GM12878 (cell line): ENCODE measurements at places on chromosomes 12 and 14.

DNA sequence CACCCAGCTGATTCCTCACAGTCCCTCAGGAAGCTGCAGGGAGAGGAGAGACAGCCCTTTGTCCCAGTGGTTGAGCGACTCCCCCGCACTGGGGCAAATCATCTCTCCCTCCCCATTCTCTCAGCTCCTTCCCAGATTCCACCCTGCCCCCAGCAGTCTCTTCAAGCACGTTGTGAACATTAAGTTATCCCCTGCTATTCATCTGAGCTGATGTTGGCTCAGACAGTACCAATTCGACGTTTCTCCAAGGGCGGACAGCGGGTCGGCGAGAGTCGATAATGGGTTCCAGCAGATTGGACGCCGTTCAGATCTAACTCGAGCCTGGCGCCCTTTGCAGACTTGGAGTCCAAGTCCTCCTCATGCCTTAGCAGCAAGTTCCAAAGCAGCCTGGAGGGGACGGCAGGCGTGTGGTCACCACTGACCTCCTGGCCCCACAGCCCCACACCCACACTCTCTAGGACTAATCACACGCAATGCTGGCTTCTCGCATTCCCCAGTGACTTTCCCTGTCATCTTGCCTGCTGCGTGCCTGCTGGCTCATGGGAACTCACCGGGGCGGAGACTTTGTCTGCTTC is 245.9 kb downstream of the CHST11 start:
- no peak for DNase-seq

DNA sequence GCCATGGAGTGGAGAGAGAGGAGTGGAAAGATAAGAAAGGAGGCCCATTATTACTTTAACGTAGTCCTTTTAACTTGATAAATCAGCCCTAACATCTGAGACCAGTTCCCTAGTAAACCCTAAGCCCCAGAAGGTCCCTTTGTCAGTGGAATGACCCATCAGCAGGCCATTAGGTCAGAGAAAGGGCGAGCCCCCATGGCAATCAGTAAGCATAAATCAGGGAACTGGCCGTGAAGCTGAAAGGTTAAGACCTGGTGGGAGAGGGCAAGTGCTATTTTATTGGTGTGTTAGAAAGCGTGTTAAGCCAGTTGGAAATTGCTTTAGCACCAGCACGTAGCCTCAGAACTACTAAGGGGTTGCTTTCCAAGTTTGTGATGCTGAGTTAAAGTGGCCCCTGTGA is 708.0 kb downstream of the BCL11B start:
- no peak for DNase-seq

- DNase-seq: no peak
Measured at GRCh38 chr14:102966681-102967505, 44.4 kb downstream of the AMN start.

GRCh38 chr12:129871991-129872972 is 31.5 kb downstream of the TMEM132D start:
- DNase-seq: no peak

- DNase-seq: no peak
Measured at GRCh38 chr12:29081101-29081500, 68.0 kb upstream of the FAR2 start.

DNA sequence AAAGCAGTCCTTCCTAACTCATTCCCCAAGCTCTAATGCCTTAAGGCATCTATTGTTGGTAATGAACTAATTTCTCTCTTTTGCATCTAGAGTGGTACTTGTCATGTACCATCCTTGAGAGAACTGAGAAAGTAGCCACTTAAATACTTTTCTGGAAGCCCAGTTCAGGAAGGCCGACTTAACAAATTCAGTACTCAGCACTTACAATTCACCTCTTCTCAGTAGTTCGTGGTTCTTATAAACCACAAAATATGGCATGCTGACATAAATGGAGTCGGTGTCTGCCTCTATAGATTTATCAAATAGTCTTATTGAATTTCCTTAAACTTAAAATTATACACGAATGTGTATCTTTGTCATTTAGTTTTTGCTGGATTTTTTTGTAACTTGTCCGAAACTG is 9.4 kb upstream of the COCH start:
- DNase-seq: no peak

- DNase-seq: no peak
Measured at GRCh38 chr12:103801709-103802585, 39.1 kb downstream of the NT5DC3 start.

- DNase-seq: no peak
Measured at GRCh38 chr14:40806471-40806870, 800.2 kb upstream of the LRFN5 start.

- no peak for DNase-seq
Measured at GRCh38 chr14:65065719-65066118, 36.6 kb downstream of the MAX start.

DNA sequence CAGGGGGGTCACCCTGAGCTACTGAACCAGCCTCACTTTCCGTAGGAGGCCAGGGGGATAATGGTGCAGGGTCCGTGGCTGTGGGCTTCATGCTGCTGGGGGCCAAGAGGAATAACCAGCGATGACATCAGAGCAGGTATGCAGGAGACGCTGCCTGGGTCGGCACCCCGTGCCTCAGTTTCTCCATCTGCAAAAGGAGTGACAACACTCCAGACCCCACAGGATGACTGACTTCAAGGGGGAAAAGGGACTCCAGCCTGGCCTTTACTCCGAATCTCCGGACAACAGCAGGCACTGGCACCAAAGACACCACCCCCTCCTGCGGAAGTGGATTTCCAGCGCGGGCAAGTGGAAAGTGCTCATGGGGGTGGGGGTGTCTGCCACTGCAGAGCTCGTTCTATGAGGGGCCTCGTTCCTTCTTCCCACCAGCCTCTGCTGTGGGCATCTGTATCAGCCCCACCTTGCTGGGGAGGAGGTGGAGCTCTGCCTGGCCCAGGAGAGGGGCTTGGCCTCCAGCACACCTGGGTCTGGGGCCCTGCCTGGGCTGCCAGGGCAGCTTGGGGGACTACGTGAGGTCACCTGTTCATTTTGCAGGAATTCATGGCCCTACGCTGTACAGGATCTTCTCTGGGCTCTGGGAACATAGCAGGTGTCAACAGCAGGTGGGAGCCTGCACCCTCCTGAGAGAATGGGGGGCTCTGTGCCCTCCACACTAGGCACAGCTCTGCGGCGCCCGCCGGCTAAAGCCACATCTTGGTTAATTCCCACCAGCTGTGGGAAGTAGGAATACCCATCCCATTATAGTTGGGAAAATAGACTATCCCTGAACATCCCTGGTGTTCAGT is 216.6 kb upstream of the C14orf180 start:
- DNase-seq: no peak

GRCh38 chr14:75822522-75823141 is 159.2 kb downstream of the TGFB3 start:
- DNase-seq: no peak

- DNase-seq: peak; percentile 28
Measured at GRCh38 chr14:95215094-95215725, 57.9 kb upstream of the DICER1 start.

DNA sequence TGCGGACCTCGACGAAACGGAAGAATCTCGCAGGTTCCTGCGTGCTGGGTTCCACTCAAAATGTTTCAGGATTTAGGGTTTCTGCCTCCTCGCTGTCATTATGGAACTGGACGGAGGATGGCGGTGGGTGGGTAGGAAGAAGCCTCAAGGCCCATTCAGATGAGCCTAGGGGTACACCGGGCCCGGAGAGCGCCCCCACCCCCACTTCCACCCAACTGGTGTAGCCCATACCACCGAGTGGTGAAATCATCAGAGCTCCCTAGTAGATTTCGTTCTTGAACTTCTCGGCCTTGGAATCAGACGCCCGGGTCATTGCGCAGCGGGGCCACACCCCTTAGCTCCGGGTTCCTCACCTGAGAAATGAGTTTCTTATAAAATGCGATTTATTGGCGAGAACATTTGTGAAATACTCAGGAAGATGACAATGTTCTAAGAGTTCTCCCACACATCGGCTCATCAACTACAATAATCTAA is 13.3 kb upstream of the TBX3 start:
- no peak for DNase-seq

- peak; percentile 37 for DNase-seq
Measured at GRCh38 chr12:124273630-124274029, 21.3 kb upstream of the RFLNA start.

- DNase-seq: no peak
Measured at GRCh38 chr14:75917322-75917945, 64.4 kb downstream of the TGFB3 start.
